ENCODE measurements at places on chromosomes 4 and X.

- H3K27me3 ChIP-seq = no peaks in the 10 kb centered on the region
- no peak overlapping the region for H3K4me3 ChIP-seq
- peaks cover 4% of the 10 kb centered on the region for H3K36me3 ChIP-seq
- H3K4me1 ChIP-seq = no peaks in the 10 kb centered on the region
- no peak for DNase-seq
- no peak overlapping the region for H3K27ac ChIP-seq
These were observed 87.5 kb downstream of the LEF1 start for GRCh38 chr4:108081256-108081655.

DNA sequence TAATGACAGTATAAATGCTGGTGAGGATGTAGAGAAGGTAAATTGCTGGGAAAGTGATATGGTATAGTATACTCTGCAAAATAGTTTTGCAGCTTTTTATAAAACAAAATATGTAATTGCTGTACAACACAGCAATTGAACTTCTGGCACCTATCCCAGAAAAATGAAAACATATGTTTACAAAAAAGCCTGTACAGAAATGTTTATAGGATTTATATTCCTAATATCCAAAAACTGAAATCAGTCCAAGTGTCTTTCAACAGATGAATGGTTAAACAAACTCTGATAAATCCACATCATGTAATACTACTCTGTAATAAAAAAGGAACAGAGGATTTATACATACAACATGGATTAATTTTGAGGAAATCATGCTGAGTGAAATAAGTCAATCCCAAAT, 198.4 kb upstream of the ACTRT1 start:
- no peak overlapping the region for H3K4me3 ChIP-seq
- H3K4me1 ChIP-seq = no peaks in the 10 kb centered on the region
- no peaks in the 10 kb centered on the region for H3K36me3 ChIP-seq

DNA sequence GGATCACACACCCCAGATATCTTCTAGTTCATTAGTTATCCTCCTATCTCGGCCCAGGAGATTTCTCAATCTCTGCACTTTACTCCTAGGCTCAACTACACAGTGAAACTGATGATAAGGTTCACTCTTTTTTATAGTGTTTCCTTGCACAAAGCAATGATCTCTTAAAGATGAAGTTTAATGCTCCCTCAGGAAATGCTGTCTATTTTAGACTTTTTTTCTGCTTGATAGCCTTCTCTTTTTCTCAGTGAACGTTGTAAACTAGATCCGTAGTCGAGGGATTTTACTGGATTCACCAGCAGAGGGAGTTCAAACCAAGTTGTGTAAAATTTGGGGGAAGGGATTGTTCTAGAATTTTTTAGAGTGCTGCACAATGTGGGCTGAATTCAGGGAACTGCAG, 269.6 kb downstream of the GBA3 start:
- H3K4me3 ChIP-seq = no peak overlapping the region
- H3K27ac ChIP-seq = no peak overlapping the region
- peaks cover 2% of the 10 kb centered on the region for H3K27me3 ChIP-seq
- H3K36me3 ChIP-seq = no peaks in the 10 kb centered on the region
- no peaks in the 10 kb centered on the region for H3K4me1 ChIP-seq
- DNase-seq = peak; percentile 50

GRCh38 chrX:48467281-48467761, 2.7 kb downstream of the SLC38A5 start:
- H3K27ac ChIP-seq = no peak overlapping the region
- peaks cover 8% of the 10 kb centered on the region for H3K36me3 ChIP-seq
- peaks cover 20% of the 10 kb centered on the region for H3K4me1 ChIP-seq

- no peaks in the 10 kb centered on the region for H3K36me3 ChIP-seq
- H3K27ac ChIP-seq = no peak overlapping the region
- no peak overlapping the region for H3K4me3 ChIP-seq
- no peak for DNase-seq
These were observed 13.8 kb upstream of the PGM2 start for GRCh38 chr4:37812713-37813112.

DNA sequence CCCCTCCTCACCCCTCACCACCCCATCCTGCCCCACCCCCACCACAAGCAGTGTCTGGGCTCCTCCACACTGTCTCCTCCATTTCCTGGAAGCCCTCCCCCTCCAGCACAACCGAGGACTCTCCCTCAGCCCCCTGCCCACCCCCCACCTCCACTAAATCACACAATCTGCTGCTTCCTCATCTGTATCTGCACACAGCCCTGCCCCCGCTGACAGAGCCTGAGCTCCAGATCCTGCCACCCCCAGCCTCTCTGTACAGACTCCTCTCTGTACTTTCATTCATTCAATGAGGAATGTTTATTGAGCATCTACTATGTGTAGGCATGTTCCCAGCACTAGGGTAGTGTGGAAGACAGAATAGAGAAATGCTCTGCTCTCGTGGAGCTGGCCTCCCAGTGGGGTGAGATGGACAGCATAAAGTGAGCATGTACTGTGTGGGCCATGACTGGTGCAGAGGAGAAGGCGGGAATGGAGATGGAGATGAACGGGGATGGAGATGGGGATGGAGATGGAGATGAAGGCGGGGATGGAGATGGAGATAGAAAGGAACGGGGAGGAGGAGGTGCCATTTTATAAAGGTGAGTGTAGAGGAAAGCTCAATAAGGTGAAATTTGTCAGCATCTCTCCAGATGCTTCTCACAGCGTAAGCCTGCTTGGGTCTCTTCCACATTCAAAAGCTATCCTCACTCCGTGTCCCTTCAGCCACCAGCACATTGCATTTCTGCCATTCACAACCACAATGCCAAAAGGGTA, 2.5 kb upstream of the PPP2R2C start:
- no peak for DNase-seq
- H3K4me3 ChIP-seq = no peak overlapping the region
- H3K27me3 ChIP-seq = peaks cover 16% of the 10 kb centered on the region
- no peaks in the 10 kb centered on the region for H3K36me3 ChIP-seq
- H3K27ac ChIP-seq = no peak overlapping the region
- peaks cover 3% of the 10 kb centered on the region for H3K4me1 ChIP-seq
